ENCODE measurements at places on chromosomes 12 and 14.

DNA sequence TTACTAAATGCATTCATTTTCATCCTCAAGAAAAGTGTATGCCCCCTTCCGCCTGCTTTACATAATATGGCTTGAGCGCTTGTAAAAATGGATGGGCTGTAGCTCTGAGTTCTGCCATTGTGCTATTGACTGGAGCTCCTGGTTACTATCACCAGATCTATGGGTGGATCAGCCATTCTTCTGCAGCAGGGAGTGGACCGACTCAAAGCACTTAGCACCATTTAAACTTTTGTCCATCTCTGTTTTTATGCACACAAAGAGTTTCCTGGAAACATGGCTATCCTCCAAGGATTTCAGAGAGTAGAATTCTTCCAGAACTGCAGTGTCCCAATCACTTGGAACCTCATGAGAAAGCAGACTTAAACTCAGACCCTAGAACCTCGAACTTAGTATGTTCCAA, 4.5 kb upstream of the NUMB start:
- DNase-seq, result no peak

DNA sequence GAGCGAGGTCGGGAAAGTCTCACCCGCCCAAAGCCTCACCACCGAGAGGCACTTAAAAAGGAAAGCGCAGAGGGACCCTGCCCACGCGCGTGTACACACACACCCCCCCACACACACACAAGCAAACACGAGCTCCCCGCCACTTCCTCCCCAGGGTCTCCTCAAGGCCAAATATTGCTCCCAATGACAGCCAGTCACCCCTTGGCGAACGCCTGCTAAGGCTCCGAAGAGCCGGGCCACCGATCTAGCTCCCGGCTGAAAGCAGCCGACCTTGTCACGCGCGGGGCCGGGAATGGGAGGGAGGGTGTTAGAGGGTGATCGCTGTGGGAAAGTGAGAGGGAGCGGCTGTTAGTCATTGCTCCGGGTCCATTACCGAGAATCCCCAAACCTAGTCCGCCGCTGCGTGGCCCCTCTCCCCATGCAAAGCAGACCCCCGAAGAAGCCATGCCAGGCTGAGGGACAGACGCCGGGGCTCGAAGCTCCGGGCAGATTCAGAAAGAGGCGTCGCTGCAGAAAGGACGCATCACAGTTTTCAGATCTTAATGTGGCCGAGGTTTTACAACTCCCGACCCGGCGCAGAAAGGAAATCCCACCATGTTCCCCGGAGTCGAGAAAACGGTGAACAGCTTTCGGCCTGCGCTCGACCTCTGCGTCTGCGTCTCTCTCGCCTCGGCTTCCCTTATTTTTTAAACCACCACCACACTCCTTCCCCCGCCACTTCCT, 2.6 kb downstream of the BMP4 start:
- DNase-seq, result no peak

DNA sequence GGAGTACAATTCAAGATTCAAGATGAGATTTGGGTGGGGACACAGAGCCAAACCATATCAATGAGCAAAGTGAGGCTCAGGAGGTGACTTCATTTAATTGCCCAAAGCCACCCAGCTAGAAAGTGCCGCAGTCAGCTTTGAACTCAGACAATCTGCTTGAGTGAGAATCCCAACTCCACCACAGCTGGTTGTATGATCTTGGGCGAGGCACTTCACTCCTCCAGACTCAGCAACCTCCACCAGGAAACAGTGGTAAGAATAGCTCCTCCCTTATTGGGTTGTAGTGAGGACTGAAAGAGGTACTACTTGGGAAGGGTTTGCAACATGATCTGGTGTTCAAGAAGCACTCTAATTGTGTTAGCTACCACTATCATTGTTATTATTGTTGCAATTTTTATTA, 129.2 kb upstream of the RFLNA start:
- DNase-seq, result no peak

- no peak for DNase-seq
These were observed 160.7 kb downstream of the ETV6 start for GRCh38 chr12:11810206-11810545.

- no peak for DNase-seq
These were observed 883 bp upstream of the CDCA4 start for GRCh38 chr14:105021656-105022275.

- DNase-seq, result no peak
These were observed 19.2 kb upstream of the EMP1 start for GRCh38 chr12:13177373-13177772.

DNA sequence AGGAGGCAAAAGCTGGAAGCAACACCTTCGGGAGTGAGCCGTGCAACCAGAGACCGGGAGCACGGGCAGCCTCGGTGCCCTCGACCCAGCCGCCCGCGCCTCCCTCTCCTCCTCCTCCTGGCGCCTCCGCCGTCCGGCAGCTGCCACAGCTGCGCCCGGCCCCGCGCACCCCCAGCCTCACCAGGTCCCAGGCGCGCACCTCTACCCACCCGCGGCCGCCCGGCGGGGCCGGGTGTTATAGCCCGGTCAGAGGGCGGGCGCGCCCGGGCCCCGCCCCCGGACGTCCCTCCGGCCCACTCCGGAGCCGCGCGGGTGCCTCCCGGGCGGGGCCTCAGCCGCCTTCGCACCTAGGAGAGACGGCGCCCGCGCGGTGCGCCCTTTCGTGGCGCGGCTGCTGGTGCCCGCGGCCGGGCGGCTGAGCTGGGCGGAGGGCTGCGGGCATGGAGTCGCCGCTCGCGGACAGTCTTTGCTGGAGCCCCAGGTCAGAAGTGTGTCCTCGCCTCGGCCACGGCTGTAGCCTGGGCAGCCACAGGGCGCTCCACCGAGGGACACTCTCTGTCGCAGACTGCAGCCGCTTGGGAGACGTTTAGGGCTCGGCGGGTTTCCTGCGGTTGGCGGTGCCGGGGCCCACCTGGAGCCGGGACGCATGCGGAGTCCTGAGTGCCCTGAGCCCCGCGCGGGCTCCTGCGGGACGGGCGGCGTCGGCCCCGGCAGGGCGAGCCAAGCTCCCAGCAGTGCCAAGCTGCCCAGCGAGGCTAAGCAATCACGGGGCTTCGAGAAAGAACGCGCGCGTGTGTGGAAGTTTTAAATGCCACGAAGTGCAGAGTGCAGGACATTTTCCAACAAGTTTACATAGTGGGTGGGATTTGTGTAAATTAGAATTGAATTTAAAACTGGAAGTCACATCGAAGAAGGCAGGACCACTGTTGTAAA, at the start of gene CPM:
CPM (minus strand) TSS at position 211 of the 933 bp plus-strand sequence. CDS start 334 bp downstream, outside the sequence.
- peak; percentile 64 for DNase-seq

- no peak for DNase-seq
These were observed 227.7 kb upstream of the DDHD1 start for GRCh38 chr14:53380867-53381225.

GRCh38 chr12:57869298-57869926, 22.9 kb upstream of the CTDSP2 start:
- no peak for DNase-seq

- peak; percentile 43 for DNase-seq
These were observed 764 bp downstream of the DYNLL1 start for GRCh38 chr12:120496413-120497340.

DNA sequence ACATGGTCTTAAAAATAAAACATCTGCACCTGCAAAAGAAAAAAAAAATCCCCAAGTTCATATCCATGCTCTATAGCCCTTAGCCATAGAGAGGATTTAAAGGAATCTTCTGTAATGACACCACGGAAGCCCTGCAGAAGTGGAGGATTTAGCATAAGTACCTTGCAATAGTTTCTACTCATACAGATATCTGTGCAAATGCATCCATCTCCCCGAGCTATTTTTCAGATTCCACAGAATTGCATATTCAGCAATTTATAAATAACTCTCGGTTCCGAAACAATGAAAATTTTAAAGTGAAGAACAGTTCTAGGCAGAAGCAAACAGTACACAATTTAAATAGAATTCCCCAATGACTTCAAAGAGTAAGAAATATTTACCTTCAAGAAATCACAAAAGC, 424 bp downstream of the IGF1 start:
- DNase-seq, result no peak

DNA sequence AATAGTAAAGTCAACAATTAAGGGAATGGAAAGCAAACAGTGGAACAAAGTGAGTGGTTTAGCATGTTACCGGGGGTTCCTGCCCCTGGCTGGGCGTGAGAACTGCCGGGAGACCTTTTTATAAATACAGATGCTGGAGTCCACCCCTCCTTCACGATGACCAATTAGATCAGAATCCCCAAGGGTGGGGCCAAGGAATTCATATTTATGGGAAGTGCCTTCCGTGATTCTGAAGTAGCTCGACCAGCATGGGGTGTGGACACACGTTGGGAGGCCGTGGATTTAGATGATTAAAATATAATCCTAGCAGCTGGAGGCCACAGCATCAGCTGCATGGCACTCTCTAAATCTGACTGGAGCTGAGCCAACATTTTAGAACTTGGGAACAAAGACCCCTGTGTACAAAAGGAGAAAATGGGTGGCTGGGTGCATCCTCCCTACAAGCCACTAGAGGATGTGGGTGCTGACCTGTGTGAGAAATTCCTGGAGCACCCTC, 87.9 kb downstream of the SRRM4 start:
- no peak for DNase-seq

DNA sequence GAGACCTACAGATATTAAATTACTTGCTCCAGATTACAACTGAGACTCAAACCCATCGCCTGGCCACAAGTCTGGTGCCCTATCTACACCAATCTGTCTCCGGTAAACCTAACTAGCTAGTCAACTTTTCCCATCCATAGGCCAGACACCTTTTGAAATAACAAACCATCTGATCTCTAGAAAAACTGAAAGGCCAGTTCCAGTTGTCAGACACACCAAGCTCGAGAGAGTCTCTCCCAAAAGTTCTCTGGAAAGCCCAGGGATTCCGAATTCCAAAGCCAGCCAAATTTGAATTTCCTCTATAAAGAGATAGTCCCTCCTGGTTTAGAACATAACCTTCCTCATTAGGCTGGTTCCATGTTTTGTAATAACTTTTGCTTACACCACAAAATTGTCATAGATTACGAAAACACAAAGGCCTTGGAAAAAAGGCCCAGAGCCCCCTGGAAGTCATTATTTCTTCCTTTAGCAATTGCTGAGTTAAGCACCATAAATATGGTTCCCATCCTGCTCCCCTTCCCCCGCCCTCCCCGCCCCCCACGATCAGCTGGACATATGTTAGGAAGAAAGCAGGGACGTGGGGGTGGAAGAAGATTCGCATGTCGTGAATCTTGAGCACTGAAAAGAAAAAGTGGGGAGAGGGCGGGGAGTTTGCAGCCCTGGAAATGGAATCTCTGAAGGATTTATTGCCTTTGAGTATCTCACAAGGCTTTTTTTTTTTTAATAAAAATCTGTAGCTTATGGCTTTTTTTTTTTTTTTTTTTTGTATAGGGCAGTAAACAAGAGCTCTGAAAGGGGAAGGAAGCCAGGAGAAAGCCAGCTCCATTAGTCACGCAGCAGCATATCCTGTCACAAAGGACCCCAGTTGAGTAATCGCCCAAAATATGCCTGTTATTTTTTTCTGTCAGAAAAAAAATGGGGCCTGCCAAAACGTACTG, 110.4 kb downstream of the ZFP36L1 start:
- no peak for DNase-seq

DNA sequence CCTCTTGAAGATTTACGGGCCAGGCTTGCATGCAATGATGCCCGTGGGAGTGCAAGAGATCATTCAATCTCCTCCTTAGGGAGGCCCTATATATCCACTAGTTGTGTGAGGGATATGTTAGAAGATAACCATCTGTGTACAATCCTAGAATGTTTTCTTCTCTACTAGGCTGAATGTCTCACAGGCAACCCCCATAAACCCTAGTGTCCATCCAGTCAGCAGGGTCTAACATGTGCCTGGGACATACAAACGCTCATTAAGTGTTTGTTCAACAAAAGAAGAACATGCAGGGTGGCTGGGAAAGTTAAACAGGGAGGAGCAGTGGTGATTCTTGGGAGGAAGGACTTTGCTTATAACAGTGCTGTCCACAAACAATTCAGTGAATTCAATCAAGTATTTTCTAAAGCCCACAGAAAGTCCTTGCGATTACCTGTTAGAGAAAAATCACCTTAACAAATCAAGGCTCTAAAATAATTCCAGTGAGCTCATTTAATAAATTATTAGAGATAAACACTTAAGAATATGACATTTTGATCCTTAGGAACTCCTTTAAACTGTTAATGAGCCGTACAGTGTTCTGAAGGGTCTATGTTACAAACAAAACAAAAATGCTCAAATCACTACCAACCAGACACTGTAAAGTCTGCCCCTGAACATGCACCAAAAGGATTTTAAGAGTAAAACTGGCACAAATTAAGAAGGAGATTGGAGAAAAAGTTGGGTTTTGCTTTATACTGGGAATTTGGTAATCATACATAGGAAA, 96.6 kb upstream of the FERMT2 start:
- no peak for DNase-seq

DNA sequence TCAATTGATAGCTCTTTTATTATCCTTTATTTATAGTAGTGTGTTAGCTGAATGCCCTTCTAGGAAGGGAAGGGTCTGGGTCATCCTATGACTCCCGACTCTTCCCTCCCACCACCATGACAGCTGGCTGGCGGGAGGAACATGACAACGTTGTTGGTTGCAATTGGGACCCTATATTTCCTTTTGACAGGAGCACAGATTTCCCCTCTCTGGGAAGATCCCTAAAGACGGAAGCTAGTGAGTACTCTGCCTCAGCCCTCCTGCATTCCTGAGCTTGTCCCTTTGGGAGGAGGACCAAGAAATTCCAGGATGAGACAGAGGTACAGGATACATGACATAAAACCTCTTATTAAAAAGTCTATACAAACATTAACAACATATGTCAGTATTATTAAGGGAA, 485.4 kb downstream of the NAV3 start:
- DNase-seq, result no peak

DNA sequence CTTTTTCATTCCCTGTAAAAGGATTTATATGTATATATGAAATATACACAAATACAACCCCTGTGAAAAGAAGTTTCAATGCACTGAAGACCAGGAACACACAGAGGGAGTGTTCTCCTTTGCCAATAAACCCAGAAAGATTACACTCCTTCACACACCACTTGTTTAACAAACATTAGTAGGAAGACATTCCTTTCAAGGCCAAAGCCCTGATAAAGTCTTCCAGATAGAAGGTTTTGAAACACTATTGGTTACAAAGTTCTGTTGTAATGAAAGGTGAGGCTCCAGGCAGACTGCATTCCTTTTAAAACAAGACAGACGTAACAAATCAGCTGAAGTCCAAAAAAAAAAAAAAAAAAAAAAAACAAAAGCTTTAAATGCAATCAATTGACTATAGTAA, 81.0 kb downstream of the PTPN21 start:
- DNase-seq, result no peak

- DNase-seq, result no peak
These were observed 100.5 kb downstream of the TSPAN8 start for GRCh38 chr12:71057330-71057729.

GRCh38 chr12:96239711-96240635, 45.8 kb downstream of the ELK3 start:
- no peak for DNase-seq

GRCh38 chr12:64745980-64746379, 13.2 kb downstream of the GNS start:
- DNase-seq, result no peak

GRCh38 chr14:67982711-67983608, 163.4 kb downstream of the RAD51B start:
- DNase-seq, result no peak

All from T-cell (primary cell).